ENCODE measurements at places on chromosomes 3 and 15.
A peak's percentile ranks its signal among the peaks of the same experiment; 100 is the strongest.

GRCh38 chr3:143220741-143221140, 101.2 kb downstream of the CHST2 start:
- DNase-seq: no peak

DNA sequence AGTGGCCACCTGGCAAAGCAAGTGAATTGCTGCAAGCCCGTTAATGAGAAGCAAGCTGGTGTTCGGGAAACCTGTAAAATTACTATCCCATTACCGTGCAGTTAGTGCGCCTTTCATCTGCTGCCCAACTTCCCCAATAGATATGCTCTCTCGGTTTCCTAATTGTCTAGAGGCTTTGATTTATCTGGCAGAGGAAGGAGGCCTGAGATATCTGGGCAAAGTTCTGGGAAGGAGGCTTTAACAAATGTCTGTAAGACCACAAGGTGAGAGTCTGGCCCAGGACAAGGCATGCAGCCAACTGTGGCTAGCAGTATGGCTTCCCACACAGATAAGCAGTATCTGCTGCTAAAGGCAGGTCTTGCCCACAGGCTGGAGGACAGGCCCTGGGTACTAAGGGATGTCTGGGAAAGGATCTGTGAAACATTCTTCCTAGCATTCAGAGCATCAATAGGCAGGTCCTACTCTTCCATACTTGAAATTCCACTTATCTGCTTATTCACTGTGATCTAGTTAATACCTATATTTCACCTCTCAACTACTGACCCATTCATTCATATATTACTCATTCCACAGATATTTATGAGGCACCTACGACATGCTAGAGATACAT, 130.0 kb upstream of the SLC2A2 start:
- peak; percentile 28 for DNase-seq

- no peak for DNase-seq
Measured at GRCh38 chr3:135078283-135078682, 283.2 kb downstream of the EPHB1 start.

GRCh38 chr3:64684715-64685261, 3.0 kb downstream of the ADAMTS9 start:
- DNase-seq: peak; percentile 67

DNA sequence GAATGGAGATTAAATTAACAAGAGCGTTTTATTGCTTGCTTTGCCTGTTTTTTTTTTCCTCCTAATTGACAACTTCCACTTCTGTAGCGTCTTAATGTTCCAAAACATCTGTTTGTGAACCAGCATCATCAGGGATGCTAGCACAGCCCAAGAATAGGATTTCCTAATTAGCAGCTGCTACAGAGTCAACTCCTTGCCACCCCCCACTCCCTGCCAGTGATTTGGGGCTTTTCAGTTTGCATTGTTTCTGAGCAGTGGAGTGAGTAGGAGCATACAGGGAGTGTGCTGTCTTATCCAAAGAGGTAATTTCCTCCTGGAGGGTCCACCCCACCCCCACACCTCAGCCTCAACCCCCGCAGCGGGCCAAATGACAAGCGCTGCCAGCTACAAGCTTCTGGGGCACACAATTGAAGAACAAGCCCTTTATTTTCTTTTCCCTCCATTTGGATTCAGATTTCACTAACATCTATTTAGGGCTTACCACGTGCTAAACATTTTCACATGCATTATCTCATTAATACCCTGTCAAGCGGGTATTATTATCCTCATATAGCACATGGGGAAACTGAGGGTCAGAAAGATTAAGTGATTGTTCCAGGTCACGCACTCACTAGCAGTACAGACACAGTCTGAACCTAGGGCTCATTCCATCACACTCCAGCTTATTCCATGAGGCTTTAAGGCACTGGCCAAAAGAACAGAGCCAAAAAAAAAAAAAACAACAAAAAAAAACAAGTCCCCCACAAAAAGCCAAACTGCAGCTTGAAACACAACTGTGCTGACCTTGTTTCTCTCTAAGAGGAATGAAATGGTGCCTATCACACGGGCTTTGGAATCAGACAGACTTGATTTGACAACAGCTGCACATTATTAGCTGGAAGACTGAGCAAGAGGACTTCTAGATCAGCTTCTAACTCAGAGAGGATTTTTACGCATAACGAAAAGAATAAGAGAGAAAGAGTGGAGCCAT, 16.4 kb downstream of the HEG1 start:
- no peak for DNase-seq

DNA sequence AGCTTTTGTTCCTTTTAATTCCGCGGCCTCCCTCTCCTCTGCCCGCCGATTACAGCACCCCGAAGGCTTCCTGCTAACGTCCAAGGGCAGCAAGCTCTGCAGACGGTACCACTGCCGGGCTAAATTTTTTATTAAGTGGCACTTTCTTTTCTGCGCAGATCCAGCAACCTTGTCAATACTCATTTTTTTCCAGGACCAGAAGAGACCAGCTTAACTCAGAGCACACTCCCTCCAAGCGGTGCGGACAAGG, 542 bp upstream of the MEIS2 start:
- DNase-seq: no peak

Measured in BE2C (cell line).